Urothelium cell line (cell line): ENCODE measurements at places on chromosomes 16 and 17.
A peak's percentile ranks its signal among the peaks of the same experiment; 100 is the strongest.

- DNase-seq = peak; percentile 64
Observed at GRCh38 chr16:22098405-22099255, 6.3 kb downstream of the VWA3A start.

- no peak for DNase-seq
Observed at GRCh38 chr17:82636626-82637598, 11.3 kb downstream of the WDR45B start.

DNA sequence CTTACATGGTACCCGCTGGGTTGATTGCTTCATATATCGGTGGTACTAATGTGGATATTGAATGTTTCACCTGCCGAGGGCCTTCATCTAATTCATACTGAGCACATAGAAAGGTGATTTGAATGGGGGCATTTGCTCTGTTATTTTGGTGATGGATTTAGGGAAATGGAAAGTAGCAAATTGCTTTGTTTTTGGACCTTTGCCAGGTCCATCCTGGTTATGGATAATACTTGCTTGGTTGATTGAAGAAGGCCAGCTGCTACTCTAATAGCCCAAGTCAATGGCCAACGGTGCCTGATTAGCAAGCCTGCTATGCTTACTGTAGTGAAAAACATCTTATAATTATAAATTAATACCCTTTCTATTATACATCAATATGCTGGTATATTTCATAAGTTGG is 253.6 kb downstream of the CDH13 start:
- DNase-seq = no peak

DNA sequence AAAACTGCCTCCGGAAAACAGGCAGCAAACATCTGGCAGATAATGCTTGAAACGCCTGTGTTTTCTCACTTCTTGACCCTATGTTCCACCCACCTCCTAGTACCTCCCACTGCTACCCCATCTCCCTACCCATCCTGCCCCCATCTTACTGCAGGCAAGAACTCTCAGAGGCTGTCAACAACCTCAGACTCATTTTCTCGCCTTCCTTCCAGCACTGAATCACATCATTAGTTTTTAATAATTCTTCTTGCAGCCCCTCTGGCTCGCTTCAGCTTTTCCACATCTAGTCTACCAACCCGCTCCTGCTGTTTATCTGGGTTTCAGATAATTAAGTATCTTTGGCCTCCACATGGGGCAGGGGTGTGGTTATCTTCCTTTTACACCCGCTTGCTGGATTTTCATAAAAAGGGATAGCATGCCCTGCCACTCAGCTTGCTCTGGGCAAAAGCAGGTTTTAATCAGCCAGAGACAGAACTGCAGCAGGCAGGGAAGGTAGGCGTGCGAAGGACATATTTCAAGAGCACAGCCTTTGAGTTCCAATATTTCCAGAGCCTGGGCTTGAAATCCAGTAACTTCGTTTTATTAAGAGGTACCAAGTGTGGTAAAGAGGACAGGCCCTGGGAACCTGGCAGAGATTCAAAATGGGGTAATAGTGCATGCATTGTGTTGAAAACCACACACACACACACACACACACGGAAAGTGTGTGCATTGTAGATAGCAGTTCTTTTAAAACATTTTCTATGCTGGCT is 87.5 kb downstream of the BMERB1 start:
- no peak for DNase-seq

GRCh38 chr16:10013364-10013763 is 168.9 kb downstream of the GRIN2A start:
- DNase-seq = no peak

DNA sequence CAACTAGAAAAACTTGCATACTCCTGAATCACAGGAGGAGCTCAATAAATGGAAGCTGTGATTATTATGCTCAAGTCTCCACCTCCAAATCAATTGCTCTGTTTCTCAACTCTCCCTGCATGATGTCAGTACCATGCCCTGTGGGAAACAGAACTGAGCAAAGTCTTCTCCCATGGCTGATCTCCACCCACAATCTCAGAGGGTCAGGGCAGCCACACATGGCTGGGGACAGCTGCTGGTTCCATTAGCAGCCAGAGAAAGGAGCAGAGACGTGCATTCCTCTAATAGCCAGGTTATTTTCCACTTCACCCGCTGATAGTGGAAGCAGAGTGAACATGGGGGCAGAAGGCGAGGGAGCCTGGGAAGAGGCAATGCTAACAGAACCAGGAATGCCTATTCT is 85.5 kb upstream of the TMEM132E start:
- no peak for DNase-seq

DNA sequence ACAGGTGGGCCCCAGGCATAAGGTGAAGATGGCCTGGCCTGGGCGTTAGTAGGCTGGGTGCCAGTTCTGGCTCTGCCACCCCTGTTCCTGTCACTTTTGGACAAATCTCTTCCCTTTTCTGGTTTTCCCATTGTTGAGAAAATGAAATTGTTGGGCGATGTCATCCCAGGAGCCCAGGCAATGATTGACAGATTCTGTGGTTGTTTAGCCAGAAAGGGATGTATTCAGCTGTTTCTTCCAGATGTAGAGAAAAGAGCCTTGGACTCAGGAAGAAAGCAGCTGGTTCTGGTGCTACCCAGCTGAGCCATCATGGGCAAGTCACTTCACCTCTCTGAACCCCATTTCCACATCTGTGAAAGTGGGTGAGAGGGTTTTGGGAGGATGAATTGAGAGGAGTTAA is 60.1 kb upstream of the MRTFB start:
- no peak for DNase-seq

DNA sequence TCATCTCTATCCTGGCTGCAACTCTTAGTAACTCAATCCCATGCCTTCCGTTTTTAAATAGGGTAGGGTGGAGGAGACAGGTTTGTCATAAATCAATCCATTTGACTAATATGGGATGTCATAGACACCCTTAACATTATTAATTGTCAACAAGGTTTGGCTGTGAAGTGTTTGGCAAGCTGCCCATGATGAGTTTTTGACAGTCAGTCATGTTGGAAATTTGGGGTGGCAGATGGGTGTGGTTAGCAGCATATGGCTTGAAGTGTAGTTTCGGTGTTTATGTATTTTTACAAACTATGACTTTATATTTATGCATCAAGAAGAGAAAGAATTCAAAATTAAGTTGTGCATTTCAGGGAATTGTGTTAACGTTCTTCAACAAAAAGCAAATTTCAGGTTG is 221.8 kb upstream of the CDH5 start:
- no peak for DNase-seq

GRCh38 chr17:42692489-42692888 is 10.2 kb downstream of the CNTNAP1 start:
- no peak for DNase-seq

DNA sequence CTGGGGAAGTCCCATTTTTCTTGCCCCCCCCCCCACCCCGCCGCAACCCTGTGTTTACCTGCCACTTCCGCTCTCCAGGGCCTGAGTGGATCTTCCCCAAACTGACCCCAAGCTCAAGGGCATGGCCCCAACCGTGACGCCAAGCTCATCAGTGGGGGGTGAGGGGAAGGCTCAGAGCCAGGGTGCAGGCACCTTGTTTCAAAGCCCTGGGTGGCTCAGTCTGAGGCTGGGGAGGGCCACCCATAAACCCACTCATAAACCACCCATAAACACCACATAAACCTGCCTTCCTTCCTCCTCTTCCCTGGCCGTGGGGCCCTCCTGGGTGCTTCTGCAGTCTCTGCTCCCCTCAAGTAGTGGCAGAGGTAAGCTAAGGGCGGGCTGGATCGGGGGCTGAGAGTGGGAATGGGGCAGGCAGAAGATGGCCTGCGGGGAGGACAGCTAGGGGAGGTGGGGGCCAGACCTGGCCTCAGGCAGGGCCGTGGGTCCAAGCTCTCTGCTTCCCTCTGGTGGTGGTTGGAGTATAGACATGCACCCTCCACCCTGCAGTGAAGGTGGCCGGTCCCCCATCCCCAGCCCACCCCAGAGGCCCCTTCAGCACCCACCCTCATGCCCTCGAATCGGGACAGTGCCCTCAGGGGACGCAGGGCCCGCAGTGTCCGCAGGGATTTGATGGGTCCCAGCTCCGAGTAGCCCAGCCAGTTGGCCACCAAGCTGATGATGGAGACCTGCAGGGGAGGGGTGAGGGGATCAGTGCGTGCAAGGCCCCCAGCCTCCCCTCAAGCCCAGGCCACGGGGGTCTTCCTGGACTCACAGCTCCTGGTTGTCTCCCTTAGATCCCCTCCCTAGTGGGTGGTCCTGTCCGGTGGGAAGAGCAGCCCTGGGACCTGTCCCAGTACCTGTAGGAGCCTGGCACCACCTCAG is 14.6 kb upstream of the CD79B start:
- DNase-seq = peak; percentile 83

GRCh38 chr17:17120294-17120693 is 78.0 kb downstream of the MPRIP start:
- no peak for DNase-seq

- no peak for DNase-seq
Observed at GRCh38 chr16:56637814-56638750, at the start of gene MT1A. Gene MT1A, plus strand, starts transcription at chr16:56638666. Its CDS starts 73 bp downstream, at chr16:56638739.

DNA sequence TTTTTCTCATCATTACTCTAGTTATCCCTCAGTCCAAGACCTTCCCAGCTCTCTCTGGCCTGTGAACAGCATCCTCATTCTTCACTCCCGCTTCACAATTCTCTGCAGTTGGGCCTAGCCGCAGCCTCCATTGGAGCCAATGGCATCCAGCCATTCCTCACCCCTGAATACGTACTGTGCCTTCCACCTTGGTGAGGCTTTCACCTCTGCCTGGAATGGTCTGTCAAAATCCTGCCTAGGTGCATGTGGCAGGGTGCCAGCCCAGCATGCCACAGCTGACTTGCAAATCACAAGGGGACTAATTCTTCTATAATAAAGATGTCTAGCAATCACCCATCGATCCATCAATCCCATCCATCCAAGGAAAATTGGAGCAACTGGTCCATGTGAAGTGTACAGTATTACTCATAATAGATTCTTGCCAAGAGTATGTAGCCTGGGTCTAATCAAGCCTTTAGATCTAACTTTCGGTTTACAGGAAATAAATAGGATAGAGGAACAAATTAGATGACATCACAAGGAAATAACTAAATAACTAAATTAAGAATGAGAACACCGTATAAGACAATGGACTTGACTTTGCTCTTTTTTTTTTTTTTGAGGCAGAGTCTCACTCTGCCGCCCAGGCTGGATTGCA is 5.1 kb upstream of the CX3CL1 start:
- no peak for DNase-seq

GRCh38 chr16:18782697-18783429 is 7.3 kb downstream of the RPS15A start:
- no peak for DNase-seq

DNA sequence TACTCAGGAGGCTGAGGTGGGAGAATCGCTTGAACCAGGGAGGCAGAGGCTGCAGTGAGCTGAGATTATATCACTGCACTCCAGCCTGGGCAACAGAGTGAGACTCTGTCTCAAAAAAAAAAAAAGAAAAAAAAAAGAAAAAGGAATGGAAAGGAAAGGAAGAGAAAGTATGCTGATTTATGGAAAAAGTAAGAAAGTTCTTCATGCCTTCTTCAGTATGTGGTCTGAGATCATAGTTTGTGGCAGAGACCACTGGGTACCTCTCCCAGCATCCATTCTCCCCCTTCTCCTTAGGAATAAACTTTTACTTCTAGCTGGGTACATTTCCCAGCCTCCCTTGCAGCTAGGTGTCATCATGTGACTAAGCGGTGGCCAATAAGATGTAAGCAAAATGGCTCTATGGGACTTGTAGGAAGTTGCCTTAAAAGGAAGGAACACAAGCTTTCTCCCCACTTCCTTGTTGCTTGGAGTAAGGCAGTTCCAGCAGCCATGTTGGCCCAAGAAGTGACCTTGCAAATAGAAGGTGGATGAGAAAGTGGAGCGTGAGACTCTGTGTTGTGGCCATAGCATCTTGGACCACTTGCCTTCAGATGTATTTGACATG is 26.1 kb upstream of the XPO6 start:
- DNase-seq = no peak

DNA sequence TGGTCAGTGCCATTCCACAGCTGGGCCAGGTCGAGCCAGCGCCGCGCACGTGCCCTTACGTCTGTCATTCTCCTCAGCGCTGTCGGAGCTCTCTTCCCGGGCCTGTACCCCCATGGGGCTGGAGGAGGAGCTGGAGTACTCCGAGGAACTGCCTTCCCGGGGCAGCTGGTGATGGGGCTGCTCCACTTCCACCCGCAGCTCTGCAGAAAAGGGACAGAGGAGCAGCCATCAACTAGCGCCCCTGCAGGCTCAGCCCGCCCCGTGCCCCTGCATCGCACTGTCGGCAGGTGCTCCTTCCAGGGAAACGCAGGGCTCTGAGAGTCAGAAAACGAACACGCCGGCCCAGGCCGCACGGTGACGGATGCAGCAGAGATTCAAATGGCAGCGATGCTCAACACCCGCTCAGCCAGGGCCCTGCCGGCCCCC is 20.9 kb downstream of the MAP1LC3B start:
- no peak for DNase-seq

- DNase-seq = no peak
Observed at GRCh38 chr17:57108671-57109392, 23.8 kb downstream of the AKAP1 start.

- DNase-seq = no peak
Observed at GRCh38 chr17:66980896-66981295, 16.4 kb downstream of the CACNG4 start.

- DNase-seq = no peak
Observed at GRCh38 chr16:54585094-54585997, 298.8 kb upstream of the IRX3 start.

DNA sequence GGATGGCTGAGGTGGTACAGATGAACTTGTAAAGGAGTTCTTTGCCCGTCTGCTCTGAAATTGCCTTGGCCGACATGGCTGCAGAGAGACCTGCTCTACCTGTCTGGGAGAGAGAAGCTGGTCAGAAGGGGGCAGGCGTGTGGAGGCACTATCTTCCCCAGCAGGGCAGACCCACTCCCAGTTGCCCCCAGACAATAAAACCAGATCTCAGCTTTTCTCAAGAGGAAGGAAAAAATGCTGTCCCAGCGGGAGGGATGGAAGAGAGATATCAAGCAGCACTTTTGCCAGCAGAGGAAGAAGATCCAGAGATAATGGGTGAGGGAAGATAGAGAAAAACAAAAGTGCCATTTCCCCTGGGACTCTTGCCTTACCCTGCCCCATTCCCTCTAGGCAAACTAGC is 5.0 kb downstream of the ACLY start:
- no peak for DNase-seq

GRCh38 chr17:60508384-60508980 is 17.6 kb downstream of the APPBP2 start:
- DNase-seq = no peak

DNA sequence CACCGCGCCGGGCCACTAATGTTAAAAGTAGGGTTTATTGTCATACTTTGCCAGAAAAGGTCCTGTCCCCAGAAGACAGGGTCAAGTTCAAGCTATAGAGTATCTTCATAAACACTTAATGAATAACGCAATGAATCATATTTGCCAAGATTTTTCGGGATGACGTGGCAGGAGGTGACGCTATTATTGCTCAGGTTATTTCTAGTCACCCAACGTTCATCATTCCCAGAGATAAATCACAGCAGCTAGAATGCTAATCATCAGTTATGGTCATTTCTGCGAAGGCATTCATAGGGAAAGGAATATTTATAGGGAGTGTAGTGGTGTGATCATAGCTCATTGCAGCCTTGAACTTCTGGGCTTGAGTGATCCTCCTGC is 2.0 kb downstream of the TMC5 start:
- peak; percentile 62 for DNase-seq

- DNase-seq = no peak
Observed at GRCh38 chr17:2390199-2390836, 10.5 kb downstream of the MNT start.

GRCh38 chr16:24075931-24076716 is 180.0 kb upstream of the CACNG3 start:
- DNase-seq = peak; percentile 22
